ENCODE measurements at places on chromosomes 6 and 20.

DNA sequence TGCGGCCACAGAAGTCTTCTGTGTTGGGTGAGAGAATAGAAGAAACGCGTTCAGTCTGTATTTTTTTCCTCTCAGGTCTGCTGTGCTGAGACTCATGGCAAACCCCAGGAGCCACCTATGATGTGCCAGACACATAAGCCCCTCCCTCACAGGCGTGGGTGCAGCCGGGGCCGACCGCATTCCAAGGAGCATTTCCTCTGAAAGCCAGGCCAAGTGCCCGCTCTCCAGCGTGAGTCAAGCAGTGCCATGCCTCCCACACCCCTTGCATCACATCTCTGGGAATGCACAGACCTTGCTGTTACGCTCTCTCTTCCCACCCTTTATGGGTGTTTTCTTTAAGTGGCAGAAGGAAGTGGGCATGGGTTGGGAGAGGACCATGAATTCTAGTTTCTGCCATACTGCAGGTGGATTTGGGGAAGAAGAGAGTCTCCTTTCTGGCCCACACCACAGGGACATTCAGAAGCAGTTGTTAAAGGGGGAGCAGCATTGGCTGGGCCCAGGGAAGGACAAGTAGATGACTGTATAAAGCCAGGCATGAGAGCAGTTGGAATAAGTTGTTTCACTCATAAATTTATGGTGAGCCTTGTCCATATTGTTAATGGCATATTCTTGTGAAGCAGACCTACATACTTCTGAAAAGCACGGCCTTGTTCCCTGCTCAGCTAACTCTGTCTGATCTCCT lies 37.1 kb upstream of the TFAP2A start:
- no peak for DNase-seq

- DNase-seq = no peak
Observed at GRCh38 chr20:35651958-35652357, 12.7 kb downstream of the CPNE1 start.

DNA sequence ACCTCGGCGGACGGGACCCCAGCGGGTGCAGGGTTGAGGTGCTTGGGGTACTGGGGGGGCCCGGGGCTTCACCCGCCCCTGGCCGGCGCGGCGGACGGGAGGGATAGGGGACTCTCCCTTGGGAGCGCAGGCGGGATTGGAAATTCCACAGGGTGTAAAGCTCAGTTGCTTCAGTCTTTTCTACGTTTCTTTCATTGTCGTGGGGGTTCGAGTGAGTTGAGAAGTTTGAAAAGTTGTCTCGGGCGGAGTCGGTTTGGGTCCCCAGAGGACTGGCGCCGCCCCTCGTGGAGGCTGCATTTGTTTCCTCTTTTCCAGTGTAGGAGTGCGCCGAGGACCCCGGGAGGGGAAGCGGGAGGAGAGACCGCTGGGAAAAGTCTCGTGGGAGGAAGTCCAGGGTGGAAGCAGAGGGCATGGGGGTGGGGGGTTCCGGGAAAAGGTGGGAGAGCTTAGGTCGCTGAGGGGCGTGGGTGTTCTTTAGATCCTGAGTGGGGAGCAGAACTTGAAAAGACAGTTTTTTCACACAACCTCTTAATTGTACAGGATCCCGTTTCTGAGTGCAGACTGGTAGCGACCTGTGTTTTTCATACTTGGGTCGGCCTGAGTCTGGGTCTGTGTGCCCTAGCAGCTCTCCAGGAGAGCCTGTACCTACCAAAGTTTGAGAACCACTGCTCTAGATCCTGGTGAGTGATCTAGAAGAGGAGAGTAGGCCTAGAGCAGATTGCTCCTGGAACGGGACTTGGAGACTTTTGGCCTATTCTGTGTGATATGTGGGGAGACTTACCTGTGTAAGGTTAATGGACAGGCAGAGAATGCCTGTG lies 495 bp downstream of the FAM83B start:
- no peak for DNase-seq

- no peak for DNase-seq
Observed at GRCh38 chr6:53648184-53648943, 17.2 kb downstream of the KLHL31 start.

DNA sequence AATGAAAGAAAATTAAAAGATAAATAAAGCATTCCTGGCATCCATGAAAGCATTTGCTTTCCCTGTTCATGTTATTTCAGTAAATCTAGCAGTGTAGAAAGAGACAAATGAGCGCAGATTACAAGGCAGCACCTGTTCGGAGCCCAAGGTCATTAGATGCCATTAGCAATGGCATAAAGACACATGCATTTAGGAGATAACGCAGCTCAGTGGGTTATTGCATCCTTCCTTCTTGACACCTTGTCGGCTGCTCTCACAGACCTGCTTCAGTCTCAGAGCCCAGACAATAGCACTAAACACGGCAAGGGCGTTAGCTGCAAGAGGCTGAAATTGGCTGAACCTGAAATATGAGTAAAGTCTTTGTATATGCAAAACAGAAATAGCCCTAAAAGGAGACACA lies 140.3 kb downstream of the ATXN1 start:
- DNase-seq = no peak

GRCh38 chr20:22466447-22467171 lies 117.8 kb downstream of the FOXA2 start:
- DNase-seq = no peak

DNA sequence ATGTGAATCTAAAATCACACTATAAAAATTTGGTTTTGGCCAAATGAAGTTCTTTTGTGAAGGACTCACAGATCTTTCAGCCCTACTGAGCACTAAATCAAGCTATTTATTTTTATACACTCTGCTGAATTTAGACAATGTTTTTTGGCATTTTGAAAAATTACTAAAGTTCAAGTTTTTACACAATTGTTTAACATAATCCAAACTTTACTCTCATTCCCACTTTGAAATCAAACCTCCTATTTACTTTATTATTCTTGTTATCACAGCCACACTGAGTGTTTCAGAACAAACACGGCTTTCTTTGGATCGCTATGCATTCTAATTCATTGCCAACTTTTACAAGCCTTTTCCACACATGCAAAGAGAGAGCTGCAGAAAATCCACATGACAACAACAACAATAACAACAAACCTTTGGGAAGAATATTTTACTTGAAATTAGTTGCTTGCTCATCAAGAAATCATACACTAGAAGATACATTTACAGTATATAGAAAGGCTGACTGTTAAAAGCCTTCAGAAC lies 49.1 kb upstream of the TMEM30A start:
- DNase-seq = no peak

DNA sequence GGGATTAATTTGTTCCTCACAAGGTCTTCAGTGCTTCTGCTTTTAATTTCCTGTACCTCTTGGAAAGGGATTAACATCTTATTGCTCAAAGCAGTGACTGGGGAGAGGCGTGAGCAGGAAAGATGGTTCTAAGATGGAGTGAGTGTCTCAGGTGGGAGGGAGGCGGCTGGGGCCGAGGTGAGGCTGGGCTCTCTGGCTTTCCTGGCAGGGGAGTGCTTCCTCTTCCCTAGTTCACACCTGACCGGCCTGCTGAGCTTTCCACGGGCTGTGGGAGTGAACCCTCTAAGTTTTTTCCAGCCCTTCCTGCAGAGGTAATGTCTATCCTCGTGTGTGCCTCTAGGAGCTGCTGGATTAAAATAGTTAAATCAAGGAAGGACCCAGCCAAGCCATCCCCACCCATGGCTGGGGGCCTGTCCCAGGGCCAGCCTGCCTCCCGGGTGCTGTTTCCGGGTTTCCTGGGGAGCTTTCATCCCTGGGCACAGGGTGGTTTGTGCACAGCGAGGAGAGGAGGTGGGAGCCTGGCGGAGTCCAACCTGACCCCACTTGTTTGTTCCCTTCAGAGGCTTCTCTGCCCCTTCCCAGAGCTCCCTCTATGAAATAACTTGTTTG lies 179.1 kb downstream of the TFAP2C start:
- DNase-seq = no peak

- DNase-seq = no peak
Observed at GRCh38 chr6:108998485-108998884, 96.2 kb downstream of the SESN1 start.

DNA sequence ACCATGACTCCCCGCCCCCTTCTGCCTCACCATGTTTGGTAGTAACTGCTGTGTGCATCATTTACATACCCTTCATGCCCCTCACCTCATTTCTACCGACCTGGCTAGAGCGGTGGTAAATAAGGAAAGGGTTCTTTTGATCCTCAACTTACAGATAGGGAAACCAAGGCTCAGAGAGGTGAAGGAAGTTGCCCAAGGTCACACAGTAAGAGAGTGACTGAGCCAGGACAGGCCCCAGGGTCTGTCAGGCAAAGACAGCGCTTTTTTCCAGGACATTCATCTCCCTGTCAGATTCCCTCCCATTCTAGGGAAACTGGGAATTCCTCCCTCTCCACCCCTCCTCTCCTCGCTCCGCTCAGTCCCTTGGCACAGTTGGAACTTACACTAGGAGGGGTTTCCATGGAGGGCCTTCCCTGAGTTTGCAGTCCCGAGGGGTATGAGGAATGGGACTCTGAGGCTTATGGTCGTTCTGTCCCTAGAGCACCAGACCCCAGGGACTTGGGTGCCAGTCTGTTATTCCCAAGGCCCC lies 2.0 kb downstream of the VSTM2L start:
- DNase-seq = no peak

DNA sequence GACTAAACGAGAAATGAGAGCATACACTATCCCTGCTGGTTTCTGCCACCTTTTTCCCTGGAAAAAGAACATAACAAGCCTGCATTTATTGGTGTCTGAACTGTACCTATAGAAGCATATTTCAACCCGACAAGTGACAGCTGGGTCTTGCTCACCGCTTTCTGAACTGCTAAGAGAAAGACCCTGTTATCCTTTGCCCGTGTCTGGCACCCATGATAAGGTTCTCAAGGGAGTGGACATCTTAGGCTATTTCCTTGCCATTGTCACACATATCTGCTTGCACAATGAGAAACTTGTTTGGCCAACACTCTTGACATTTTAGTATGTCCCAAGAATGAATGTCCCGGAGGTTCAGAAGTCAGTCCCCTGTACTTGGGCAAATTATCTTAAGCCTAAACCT lies 19.3 kb downstream of the RIPOR2 start:
- no peak for DNase-seq

DNA sequence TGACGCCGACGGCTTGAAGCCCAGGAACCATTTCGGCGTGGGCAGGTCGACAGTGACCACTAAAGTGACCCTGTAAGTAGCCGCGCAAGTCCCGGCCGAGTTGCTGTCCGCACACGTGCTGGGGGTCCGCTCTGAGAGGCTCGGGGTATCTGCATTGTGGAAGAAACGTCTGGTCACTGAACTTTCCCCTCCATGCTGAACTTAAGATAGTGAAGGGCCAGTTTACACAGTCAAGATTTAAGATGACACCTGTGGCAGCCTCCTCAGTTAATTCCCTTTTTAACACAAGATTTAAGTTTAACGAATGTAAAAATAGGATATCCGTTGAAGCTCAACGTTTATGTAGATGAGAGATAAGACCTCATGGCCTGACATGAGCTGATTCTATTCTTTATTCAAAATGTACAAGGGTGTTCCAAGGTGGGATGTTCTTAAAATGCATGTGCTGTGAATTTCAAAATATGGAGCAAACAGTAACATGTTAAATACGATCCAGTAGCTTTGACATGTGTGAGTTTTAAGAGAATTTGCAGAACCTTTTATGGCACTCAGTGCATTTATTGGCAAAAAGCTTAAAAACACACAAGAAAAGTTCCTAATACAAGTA lies 116.2 kb downstream of the RTN4IP1 start:
- DNase-seq = no peak

DNA sequence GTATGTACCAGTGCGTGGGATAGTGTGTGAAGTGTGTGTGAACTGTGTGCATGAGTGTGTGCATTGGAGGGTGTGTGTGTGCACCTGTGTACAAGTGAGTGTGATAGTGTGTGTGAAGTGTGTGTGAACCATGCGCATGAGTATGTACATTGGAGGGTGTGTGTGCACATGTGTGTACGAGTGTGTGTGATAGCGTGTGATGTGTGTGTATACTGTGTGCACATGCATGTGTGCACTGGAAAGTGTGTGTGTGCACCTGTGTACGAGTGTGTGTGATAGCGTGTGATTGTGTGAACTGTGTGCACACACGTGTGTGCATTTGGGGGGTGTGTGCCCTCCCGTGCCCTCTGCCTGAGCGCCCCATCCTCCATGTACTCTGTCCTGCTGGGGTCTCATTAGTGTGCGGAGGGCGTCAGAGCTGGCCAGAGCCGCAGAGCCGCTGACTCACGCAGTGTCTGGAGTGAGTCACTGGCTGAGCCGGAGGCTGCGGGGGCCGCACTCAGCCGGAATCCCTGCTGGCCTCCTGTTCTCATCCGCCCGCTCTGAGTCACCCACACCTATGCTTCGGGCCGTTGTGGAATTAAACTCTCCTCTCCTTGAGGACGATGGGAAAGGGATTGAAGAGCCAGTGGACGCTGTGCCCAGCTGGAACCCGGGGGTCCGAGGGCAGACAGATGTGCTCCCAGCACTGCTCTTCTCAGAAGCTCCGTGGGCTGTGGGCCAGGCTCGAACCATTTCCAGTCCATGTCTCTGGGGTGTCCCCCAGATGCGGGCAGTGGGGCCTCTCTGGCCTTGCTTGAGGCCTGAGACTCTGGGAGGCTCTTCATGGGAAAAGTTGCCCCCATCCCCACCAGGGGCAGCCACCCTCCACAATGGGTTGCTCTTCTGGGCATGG lies 27.3 kb upstream of the STX16 start:
- DNase-seq = no peak

DNA sequence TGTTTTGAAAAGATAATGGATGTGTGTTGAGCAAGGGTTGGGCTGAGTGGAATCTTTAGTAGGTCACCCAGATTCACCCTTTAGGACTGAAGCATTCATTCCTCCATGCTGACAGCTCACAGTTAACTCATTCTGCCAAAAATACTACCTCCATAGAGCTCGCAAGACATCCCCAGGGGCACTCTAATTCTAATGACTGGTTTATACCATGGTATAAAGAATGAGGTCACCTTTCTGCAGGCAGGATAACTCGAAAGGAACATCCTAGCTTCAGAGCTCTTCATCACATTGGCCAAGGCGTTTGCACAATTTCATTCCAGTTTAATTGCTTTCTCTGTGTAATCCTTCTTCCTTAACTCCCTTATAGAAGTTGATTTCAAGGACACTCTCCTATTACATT lies 1257.2 kb upstream of the EYS start:
- no peak for DNase-seq

DNA sequence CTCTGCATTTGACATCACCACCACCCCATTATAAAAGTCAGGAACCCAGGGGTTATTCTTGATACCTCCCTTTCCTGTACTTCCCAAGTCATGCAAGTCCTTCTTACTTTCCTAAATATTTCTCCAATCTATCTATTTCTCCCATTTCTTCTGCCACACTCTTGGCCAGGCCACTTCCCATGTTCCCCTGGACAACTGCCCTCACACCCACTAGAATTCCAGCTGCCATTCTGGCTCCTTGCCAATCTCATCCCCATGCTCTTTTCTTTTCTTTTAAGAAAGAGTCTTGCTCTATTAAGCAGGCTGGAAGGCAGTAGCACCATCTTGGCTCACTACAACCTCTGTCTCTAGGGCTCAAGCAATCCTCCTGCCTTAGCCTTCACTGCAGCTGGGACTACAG lies 15.2 kb downstream of the DEFB132 start:
- peak; percentile 17 for DNase-seq
